ENCODE measurements at places on chromosomes 16 and 17.

DNA sequence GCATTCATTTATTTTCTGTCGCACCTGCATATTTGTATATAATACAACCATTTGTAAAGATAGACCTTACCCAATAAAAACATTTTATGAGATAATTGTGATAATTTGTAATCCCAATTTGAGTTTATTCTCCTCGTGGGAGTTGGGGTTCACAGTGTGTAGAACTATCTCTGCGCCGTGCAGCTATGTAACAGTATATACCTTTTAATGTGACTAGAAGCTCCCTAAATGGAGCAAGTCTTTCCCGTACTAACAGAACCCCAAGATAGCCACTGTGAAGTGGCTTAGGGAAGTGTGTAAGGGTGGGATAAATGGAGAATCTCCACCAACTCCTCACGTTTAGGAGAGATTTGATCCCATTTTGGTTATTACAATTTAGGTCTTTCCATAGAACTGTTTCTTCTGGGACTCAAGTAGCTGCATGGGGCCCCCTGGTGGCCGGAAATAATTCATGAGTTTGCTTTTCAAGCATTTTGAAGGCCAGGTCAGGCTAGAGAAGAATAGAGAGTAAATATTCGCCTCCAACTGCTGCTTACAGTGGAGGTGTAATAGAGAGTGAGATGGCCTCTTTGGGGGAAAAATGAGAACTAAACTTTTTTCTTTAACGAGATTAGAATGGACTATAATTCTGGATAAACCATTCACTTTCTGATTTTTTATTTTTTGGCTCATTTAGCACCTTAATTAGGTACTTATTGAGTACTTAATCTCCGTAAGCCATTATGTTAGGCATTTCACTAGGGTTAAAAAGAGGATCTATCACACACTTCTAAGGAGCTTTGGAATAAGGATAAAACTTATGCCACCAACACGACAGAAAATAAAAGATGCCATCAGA is 4.5 kb downstream of the TMEM100 start:
- no peak for DNase-seq

DNA sequence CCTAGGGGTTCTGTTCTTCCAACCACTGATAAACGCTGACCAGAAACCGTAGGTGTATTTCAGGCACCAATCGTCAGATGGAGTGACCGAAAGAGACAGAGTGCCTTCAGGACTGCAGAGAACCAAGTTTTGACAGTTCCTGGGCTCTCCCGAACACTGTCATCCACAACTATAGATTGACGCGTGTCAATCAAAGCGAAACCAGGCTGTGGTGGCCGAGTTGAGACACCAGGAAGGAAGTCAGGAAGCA is 11.9 kb upstream of the AURKB start:
- DNase-seq: no peak

DNA sequence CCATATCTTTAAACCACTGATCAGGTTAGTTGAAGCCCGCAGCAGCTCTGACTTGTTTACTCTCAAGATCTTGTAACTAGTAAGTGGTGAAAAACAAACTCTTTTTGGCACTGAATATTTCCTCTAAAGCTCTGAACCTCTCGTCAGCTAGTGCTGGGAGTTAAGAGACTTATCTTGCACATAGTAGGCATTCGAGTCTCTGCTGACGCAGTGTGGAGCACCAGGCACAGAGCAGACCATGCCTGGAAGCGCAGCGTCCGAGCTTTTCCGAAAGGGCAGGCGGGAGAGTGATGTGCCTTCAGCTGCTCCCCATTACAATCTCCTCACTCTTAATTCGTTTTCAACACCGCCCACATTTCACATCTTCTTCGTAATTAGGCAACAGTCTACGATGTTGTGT is 63.0 kb downstream of the SMG6 start:
- DNase-seq: no peak

DNA sequence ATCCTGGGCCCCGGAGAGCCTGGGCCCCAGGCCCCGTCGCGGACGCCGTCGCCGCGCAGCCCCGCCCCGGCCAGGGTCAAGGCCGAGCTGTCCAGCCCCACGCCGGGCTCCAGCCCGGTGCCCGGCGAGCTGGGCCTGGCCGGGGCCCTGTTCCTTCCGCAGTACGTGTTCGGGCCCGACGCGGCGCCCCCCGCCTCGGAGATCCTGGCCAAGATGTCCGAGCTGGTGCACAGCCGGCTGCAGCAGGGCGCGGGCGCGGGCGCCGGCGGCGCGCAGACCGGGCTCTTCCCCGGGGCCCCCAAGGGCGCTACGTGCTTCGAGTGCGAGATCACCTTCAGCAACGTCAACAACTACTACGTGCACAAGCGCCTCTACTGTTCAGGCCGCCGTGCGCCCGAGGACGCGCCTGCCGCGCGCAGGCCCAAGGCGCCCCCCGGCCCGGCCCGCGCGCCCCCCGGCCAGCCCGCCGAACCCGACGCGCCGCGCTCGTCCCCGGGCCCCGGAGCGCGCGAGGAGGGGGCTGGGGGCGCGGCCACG is 36.8 kb upstream of the ZC3H18 start:
- DNase-seq: no peak

GRCh38 chr17:82930043-82930923 is 90.5 kb upstream of the ZNF750 start:
- DNase-seq: peak; percentile 81

GRCh38 chr17:57114085-57114673 is 29.1 kb downstream of the AKAP1 start:
- no peak for DNase-seq

DNA sequence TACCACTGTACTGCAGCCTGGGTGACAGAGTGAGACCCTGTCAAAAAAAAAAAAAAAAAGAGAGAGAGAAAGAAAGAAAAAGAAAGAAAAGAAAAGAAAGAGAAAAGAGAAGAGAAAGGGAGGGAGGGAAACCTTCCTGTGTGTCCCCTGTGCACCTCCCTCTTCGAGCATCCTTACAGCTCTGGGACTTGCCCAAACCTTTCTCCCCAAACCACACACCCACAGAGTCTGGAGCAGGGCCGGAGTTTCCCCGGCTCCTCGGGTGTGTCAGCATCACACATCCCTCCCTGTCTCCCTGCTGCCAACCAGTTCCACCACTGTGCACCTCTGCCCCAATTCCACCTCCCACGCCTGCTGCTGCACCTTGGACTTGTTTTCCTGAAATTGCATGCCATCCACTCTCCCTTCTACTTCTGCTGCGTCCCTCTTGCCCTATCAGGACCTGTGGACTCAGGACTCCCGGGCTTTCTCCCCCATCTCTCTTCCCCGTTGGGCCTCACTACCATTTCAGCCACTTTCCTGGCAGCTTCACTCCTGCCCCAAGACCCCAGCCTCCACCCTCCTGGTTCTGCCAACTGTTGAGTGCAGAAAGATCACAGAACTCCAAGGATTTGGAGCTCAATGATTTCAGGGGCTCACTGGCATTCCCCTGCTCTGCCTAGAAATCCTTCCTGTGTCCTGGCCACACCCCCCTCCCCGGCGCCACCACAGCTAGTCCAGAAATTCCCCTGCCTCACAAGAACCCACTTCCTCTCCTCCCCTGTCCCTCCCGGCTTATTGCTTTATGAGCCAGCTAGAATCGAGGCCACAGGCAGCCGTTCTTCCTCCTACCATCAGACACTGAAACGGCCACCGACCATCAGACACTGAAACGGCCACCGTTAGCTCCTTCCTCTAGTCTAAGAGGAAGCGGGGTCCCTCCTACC is 3.7 kb upstream of the CDK3 start:
- no peak for DNase-seq
